ENCODE measurements at places on chromosomes 6 and 20.
A peak's percentile ranks its signal among the peaks of the same experiment; 100 is the strongest.

GRCh38 chr6:125913864-125914351 lies 42.7 kb upstream of the HINT3 start:
- no peak for ATAC-seq

- ATAC-seq: no peak
Measured at GRCh38 chr6:138012682-138013081, 94.5 kb downstream of the PERP start.

- ATAC-seq: peak; percentile 90
Measured at GRCh38 chr6:149963462-149964307, at the start of gene ULBP1. Gene ULBP1, plus strand, starts transcription at chr6:149963943. Its CDS starts 107 bp downstream, at chr6:149964050.

DNA sequence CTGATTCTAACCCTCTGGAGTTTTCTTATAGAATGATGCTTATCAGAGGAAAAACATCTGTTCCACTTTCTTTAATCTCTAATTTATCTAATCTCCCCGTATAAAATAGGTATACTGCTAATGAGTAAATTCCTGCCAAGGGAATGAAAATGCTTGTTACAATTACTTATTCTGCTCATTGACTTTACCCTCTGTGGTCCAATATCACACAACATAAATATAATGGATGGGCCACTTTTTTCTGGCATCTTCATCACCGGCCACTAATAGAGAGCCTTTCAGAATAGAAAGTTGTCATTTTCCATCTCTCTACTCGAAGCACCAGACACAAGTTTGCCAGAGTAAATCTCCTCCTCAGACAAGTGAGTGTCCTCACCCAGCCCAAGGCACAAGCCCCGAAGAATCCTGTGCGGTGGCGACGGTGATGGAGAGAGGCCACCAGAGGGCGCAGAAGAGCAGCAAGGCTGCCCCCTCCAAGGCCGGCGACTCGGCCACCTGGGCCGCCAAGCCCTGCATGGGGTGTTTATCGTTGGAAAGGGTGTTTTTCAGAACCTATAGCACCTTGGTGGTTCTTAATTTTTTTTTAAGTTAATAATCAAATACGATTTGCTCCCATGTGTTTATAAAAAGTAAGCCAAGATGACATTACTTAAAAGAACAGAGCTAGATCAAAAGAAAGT lies 212.9 kb upstream of the ARID1B start:
- ATAC-seq: peak; percentile 88

- no peak for ATAC-seq
Measured at GRCh38 chr6:98871057-98871456, 36.7 kb downstream of the POU3F2 start.

- ATAC-seq: no peak
Measured at GRCh38 chr6:150201772-150202329, 59.0 kb downstream of the PPP1R14C start.

DNA sequence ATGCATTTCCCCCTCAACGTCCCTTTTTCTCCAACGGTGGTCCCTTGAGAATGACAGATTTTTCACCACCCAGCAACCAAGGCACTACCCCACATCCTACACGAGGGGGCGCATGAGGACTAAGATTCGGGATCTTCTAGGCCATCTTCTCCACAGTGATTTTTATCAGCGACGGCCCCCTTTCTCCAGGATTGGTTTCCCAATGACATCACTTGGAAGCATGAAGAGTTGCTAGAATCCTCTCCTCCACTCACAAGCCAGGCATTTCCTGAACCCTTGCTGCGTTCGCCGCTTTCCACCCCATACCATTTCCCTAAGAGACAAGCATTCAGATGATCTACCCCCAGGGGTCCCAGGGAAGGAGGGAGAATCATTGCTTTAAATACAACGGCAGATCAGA lies 252.0 kb downstream of the HIVEP2 start:
- peak; percentile 78 for ATAC-seq

DNA sequence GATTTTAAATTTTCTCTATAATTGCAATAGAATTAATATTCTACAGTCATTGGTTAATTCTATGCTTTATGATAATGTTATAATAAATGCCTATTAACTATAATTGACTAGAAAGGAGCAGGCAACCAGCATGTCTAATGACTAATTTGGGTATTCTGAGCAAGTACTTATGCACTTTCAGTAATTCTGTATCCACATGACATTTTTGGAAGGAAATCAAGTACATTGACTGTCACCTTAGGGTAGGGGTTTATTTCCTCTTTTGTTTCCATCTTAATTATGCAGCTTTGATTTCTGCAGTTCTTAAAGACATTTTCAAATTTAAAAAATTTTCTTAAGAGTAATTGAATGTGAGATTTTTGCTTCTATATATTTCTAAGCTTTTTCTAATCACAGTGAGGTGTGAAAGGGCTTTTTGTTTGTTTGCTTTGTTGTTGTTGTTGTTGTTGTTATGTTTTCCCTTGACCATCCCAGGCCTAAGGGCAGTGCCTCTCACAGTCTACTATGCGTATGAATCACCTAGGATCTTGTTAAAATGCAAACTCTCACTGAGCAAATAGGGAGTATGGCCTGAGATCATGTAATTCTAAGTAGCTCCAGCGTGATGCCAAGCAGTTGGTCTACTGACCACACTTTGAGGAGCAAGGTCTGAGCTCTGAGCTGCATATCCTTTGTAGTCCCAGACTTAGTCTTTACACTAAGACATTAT lies 467.1 kb upstream of the RNF217 start:
- no peak for ATAC-seq
